Breast epithelium (tissue), 4 donors: ENCODE measurements at places on chromosomes 16 and 17.

GRCh38 chr17:43652124-43652480, 9.6 kb downstream of the MEOX1 start:
- DNase-seq = no peak

DNA sequence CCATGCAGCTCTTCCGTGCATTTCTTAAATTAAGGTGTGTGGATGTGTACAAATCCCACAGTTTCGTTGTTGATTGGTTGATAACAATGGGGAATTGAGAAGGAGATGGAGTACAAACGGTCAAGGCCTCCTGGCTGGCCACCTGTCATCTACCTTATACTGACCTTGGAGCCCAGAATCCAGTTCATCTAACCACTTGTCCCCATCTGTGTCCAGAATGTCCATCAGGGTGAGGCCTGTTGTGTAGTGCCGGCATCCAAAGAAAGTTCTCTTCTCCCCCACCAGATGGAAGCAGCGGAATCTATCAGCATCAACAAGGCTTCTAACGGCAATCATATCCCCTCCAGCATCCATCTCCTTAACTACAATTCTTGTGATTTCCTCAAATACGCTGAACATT, 1.5 kb downstream of the GSDMB start:
- no peak for DNase-seq

GRCh38 chr16:84637709-84638108, 10.6 kb upstream of the KLHL36 start:
- no peak for DNase-seq

DNA sequence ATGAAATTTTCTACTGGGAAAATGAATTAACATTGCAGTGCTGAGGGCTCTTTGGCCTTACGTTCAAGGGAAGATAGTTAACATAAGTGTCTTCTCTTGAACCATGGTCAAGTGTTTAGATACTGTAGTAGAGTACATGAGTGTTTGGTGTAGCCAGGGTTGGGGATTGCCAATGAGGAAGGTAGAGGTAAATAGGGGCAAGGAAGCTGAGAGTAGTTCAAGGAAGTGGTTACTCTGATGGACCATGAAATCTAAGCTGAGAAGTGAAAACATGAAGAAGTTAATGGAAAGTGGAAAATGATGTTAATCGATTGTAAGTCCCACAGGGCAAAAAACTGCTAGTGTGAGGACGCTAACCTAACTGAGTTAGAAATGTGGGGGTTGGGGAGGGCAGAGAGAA, 249.6 kb upstream of the AXIN2 start:
- no peak for DNase-seq

DNA sequence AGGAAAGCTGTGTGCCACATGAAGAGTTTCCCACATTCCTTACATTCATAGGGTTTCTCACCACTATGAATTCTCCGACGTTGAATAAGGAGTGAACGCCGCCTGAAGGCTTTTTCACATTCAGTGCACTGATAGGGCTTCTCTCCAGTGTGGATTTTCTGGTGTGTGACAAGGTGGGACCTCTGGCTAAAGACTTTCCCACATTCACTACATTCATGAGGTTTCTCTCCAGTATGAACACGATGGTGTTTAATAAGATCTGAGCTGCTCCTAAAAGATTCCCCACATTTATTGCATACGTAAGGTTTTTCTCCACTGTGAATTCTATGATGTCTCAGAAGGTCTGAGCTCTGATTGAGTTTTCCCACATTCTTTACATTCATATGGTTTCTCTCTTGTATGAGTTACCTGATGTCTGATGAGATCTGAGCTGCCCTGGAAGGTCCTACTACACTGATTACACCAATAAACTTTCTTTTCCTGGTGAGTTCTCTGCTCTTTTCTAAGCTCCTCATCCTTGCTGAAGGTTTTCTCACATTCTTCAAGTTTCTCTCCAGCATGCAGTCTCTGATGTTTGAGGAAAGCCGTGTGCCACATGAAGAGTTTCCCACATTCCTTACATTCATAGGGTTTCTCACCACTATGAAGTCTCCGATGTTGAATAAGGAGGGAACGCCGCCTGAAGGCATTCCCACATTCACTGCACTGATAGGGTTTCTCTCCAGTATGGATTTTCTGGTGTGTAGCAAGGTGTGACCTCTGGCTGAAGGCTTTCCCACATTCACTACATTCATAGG, 10.0 kb downstream of the ZNF594 start:
- DNase-seq = no peak

- no peak for DNase-seq
These were observed 86.2 kb downstream of the CRISPLD2 start for GRCh38 chr16:84905965-84906460.

DNA sequence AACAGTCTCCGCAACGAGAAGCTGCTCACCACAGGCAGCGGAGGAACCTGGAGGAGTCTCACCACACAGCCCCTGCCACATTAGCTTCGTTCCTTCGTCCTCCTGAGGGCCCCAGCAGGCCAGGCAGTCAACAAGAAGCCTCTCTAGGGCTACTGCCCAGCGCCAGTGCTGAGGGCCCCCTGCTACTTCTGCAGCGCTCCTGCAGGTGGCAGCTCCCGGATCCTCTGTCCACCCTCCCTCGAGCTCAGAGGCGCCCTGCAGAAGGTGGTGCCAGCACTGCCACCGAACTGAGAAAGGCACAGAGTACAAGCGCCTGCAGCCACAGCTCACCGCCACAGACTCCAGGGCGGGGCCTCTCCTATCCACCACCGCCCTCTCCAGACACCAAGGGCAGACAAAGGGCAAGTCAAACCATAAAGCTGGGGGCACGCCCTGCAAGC, 27.3 kb downstream of the KDM8 start:
- no peak for DNase-seq

DNA sequence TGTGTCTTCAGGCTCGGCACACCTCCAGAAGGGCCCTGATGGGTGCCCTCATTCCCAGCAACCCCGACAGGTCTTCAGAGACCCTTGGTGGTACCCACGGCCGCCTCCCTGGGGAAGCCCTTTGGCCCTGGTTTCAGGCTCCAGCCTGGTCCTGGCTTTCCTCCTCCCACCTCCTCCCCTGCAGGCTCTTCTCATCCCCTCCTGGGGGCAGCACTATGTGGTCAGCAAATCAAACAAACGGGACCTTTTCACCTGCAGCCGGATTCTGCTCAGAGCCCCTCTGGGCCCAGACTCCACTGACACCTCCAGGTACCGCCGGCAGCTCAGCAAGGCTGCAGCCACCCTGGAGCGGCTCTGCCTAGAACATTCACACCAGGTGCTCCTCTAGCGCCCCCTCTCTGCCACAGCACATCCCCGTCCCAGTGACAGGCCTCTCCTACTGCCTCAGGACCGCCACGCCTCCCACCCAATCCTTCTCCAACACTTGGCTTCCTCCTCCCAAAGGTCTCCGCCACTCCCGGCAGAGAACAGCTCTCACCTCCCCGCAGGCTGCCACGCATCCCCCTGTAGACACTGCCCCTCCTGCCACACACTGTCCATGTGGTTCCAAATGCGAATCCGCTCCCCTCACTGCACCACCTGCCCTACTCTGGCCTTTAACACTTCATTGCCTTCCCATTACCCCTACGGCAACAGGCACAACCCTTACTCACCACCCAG, 12.0 kb downstream of the CORO7 start:
- no peak for DNase-seq

- no peak for DNase-seq
These were observed 40.0 kb downstream of the IL21R start for GRCh38 chr16:27441998-27442397.

GRCh38 chr16:78196502-78196901, 97.0 kb downstream of the WWOX start:
- DNase-seq = no peak

GRCh38 chr17:76700617-76701470, 9.9 kb downstream of the MXRA7 start:
- DNase-seq = no peak

DNA sequence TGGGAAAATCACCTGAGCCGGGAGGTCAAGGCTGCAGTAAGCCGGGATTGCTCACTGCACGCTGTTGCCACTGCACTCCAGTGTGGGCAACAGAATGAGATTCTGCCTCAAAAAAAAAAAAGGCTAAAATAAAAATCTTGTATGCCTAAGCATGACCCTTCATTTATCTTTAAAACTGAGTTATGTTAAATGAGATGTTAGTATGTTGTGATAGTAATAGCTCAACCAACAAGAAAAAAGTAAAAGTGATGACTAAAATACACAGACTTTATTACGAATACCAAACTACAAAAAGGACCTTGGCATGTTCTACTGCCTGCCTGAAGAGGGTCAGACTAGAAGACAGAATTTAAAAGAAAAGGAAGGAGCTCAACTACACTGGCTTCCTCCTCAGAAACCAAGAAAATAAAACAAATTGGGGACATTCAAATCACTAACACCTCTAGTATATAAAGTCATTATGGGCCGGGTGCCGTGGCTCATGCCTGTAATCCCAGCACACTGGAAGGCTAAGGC, 4.4 kb downstream of the SMURF2 start:
- no peak for DNase-seq

- DNase-seq = no peak
These were observed 34.5 kb upstream of the SCNN1B start for GRCh38 chr16:23267647-23268046.

DNA sequence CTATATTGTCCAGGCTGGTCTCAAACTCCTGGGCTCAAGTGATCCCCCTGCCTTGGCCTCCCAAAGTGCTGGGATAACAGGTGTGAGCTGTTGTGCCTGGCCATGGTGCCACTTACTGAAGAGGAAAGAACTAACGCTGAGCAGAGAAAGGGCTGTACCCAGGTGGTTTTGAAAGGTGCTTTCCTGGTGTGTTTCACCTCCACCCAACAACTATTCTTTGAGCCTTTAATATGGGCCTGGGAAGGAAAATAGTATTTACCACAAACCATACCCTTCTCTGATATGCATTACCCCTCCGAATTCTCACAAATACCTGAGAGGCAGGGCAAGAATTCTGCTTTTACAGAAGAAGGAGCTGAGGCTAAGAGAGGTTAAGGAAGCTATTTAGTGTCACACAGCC, 24.8 kb downstream of the KPNA2 start:
- no peak for DNase-seq

DNA sequence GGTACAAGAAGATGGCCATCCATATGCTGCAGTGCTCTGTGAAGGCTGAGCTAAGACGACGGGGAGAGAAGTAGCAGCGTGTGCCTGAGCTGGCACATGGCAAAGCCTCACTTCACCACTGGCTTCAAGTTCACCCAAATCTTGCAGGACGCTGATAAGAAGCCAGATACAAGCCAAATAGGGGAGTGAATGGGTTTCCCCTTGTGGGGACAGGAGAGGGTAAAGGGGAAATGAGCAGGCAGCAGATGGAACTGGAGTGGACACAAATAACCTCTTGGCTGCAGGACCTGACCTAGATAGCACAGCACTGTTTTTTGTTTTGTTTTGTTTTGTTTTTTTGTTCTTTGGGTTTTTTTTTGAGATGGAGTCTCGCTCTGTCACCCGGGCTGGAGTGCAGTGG, 21.0 kb upstream of the PITPNA start:
- DNase-seq = no peak
